ENCODE measurements at places on chromosomes 11 and 22.
A peak's percentile ranks its signal among the peaks of the same experiment; 100 is the strongest.

GRCh38 chr11:18696638-18697225, 1.8 kb upstream of the TMEM86A start:
- no peak overlapping the region for H3K4me3 ChIP-seq
- no peak overlapping the region for H3K27ac ChIP-seq
- peaks cover 9% of the 10 kb centered on the region for H3K4me1 ChIP-seq
- H3K27me3 ChIP-seq: no peaks in the 10 kb centered on the region
- H3K36me3 ChIP-seq: no peaks in the 10 kb centered on the region
- DNase-seq: no peak

DNA sequence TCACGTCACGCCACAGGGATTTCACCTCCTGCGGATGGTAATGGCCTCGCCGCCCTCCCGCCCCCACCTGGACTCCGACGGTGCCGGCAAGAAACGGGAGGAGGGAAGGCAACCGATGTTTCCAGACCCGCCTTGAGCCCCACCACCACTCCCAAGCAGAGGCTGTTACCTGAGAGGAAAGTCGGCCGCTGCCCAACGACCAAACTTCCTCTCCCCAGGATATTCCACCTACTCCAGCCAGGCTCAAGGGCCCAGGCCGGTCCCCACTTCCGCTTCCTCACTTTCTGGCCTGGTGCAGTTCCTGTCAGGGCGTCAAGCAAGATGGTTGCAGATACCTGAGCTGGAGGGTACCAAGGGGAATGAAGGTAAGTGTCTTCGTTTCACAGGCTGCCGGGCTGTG, at the start of gene ENTHD1:
Gene ENTHD1, minus strand, starts transcription at position 235 of the 400 bp plus-strand sequence. CDS start 6,012 bp downstream, outside the sequence.
- no peak within 1 kb of the TSS for H3K27ac ChIP-seq
- no peak within 1 kb of the TSS for H3K4me3 ChIP-seq
- H3K36me3 ChIP-seq: no peaks in the 10 kb centered on the region
- no peaks in the 10 kb centered on the region for H3K27me3 ChIP-seq
- DNase-seq: no peak
- no peaks in the 10 kb centered on the region for H3K4me1 ChIP-seq

DNA sequence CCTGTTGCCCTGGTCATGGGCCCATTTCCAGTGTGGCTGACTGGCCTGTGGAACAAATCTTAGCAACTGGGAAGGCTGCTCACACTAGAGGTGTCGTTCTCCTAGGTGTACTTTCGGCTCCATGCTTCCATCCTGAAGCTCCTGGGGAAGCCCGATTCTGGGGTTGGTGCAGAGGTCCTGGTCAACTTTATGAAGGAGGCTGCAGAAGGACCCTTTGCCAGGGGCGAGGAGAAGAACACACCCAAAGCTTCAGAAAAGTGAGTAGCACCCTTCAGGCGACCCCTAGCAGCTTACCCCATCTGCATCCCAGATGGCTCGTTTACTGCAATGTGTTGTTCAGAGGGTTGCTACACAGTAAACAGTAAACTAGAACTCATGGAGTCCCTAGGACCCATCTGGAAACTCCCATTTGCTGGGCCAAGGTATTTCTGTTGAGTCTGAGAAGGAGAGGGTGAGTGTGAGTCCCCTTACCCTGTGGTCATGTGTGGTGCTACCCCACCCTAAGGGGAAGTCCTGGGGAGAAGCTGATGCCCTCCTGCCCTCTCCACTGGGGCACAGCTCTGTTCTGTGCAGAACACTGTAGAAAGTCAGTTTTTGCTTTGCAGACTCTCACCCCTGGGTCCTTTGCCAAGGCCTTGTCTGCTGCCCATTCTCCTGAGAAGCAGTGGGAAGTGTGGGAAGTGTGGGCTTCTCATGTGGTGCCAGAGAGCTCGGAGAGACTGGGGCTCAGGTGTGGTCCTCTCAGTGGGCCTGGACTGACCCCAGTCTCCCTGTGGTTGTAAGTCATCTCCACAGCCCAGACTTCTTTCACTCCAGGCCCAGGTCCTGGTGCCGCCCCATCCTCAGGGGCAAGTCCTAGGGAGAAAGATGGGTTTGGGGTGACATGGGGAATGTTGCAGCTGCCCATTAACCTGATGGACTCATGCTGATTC, 85.0 kb downstream of the CABIN1 start:
- no peaks in the 10 kb centered on the region for H3K27me3 ChIP-seq
- no peaks in the 10 kb centered on the region for H3K36me3 ChIP-seq

GRCh38 chr11:36109850-36110606, 166.2 kb downstream of the LDLRAD3 start:
- DNase-seq: no peak
- no peaks in the 10 kb centered on the region for H3K4me1 ChIP-seq
- H3K4me3 ChIP-seq: no peak overlapping the region
- no peaks in the 10 kb centered on the region for H3K36me3 ChIP-seq

GRCh38 chr11:33507356-33507755, 193.3 kb downstream of the C11orf91 start:
- no peak overlapping the region for H3K4me3 ChIP-seq
- DNase-seq: no peak
- H3K27me3 ChIP-seq: no peaks in the 10 kb centered on the region
- no peaks in the 10 kb centered on the region for H3K4me1 ChIP-seq
- H3K36me3 ChIP-seq: no peaks in the 10 kb centered on the region

GRCh38 chr22:40414838-40415505, 44.6 kb downstream of the SGSM3 start:
- H3K27me3 ChIP-seq: no peaks in the 10 kb centered on the region
- peaks cover 46% of the 10 kb centered on the region for H3K36me3 ChIP-seq
- no peaks in the 10 kb centered on the region for H3K4me1 ChIP-seq
- peak overlapping the region; percentile 1 for H3K27ac ChIP-seq
- H3K4me3 ChIP-seq: no peak overlapping the region

- H3K4me3 ChIP-seq: no peak overlapping the region
- H3K36me3 ChIP-seq: no peaks in the 10 kb centered on the region
- peak overlapping the region; percentile 42 for H3K27ac ChIP-seq
- peaks cover 21% of the 10 kb centered on the region for H3K4me1 ChIP-seq
- no peaks in the 10 kb centered on the region for H3K27me3 ChIP-seq
These were observed 45.9 kb upstream of the WEE1 start for GRCh38 chr11:9527481-9528135.

GRCh38 chr22:19488884-19489843, 9.4 kb downstream of the CDC45 start:
- no peak overlapping the region for H3K4me3 ChIP-seq
- no peak overlapping the region for H3K27ac ChIP-seq
- no peaks in the 10 kb centered on the region for H3K4me1 ChIP-seq
- H3K36me3 ChIP-seq: no peaks in the 10 kb centered on the region
- peak; percentile 28 for DNase-seq
- H3K27me3 ChIP-seq: no peaks in the 10 kb centered on the region

GRCh38 chr11:18493310-18493709, 33.4 kb downstream of the TSG101 start:
- H3K36me3 ChIP-seq: no peaks in the 10 kb centered on the region
- H3K27ac ChIP-seq: no peak overlapping the region
- H3K27me3 ChIP-seq: no peaks in the 10 kb centered on the region
- DNase-seq: no peak
- peaks cover 12% of the 10 kb centered on the region for H3K4me1 ChIP-seq

- peak overlapping the region; percentile 57 for H3K27ac ChIP-seq
- peaks cover 9% of the 10 kb centered on the region for H3K4me1 ChIP-seq
- H3K4me3 ChIP-seq: no peak overlapping the region
- no peaks in the 10 kb centered on the region for H3K27me3 ChIP-seq
- H3K36me3 ChIP-seq: no peaks in the 10 kb centered on the region
- DNase-seq: peak; percentile 74
These were observed 1.2 kb downstream of the ARHGEF17 start for GRCh38 chr11:73308961-73309919.

DNA sequence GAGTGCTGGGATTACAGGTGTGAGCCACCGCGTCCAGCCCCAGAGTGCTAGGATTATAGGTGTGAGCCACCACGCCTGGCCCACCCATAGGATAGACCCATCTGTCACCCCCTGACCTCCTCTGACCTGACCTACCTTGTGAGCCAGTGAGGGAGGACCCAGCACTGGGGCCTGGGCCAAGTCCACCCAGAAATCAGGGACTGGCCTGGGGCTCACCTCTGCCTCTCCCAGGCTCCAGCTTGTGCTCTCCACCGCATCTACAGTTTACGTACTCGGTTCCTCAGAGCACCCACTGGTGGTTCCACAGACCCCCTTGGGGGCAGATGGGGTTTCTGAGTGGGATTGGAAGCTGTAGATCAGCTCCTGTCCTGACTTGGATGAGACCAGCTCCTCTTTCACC, 6.4 kb downstream of the SLC29A2 start:
- H3K27ac ChIP-seq: no peak overlapping the region
- no peak for DNase-seq
- no peak overlapping the region for H3K4me3 ChIP-seq
- H3K27me3 ChIP-seq: no peaks in the 10 kb centered on the region

DNA sequence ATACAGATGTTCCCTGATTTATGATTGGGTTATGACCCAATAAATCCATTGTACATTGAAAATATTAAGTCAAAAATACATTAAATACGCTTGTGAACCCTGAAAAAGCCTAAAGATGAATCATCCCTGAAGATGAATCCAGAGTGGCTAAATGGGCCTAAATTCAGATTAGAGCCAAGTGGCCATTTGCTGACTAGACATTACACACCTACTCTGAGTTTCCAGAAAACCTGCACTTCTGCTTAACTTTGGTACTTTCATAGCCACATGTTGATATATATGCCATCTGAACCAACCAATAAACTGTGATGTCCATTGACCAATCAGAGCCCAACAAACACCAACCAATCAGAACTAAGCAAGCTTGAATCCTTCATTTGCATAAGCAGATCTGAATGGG, 106.9 kb downstream of the WT1 start:
- peaks cover 8% of the 10 kb centered on the region for H3K4me1 ChIP-seq
- peaks cover 4% of the 10 kb centered on the region for H3K27me3 ChIP-seq
- no peak for DNase-seq
- no peak overlapping the region for H3K4me3 ChIP-seq
- H3K36me3 ChIP-seq: no peaks in the 10 kb centered on the region

- H3K4me1 ChIP-seq: no peaks in the 10 kb centered on the region
- no peak overlapping the region for H3K4me3 ChIP-seq
- H3K36me3 ChIP-seq: no peaks in the 10 kb centered on the region
- no peak overlapping the region for H3K27ac ChIP-seq
- DNase-seq: no peak
These were observed 493.5 kb downstream of the OPCML start for GRCh38 chr11:133038850-133039249.

DNA sequence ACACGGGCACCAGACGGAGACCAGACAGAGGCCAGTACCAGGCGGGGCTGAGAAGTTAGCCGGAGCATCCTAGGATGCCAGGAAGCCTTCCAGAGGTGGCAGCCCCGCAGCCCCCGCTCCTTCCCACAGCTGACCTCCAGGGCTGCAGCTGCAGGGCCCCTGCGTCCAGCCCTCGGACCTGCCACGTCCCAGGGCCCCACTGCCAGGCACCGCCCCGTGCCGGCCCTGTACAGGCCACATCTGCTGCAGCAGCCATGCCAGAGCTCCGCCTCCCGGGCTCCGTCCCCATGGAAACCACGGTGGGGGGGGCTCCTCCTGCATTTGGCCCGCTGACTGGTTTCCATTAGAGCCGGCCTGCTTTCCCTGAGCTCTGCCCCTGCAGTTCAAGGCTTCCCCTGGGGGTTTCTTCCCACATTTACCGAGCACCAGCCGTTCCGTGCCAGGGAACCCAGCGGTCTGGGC, 62.5 kb upstream of the PPARA start:
- H3K36me3 ChIP-seq: no peaks in the 10 kb centered on the region
- H3K27me3 ChIP-seq: no peaks in the 10 kb centered on the region
- peak overlapping the region; percentile 100 for H3K27ac ChIP-seq
- H3K4me3 ChIP-seq: no peak overlapping the region
- peak; percentile 95 for DNase-seq
- H3K4me1 ChIP-seq: peaks cover 77% of the 10 kb centered on the region

DNA sequence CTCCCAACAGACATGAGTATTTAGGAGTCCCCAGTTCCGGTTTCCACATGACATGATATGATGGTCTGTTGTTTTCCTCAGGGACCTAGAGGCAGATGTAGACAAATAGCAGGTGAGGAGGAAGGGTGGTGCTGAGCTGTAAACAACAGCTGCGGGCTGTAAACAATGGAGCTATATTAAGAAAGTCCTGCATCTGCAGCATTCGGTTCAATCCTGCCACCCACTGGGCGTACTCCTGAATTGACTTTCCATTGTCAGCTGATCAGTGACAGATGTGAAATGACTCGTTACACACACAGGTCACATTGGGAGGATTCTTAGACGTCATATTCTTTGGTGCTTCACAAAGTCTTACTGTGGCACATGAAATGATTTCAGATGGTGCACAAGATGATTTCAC, 26.8 kb upstream of the RAG1 start:
- no peaks in the 10 kb centered on the region for H3K4me1 ChIP-seq
- H3K27ac ChIP-seq: no peak overlapping the region
- H3K4me3 ChIP-seq: no peak overlapping the region
- H3K36me3 ChIP-seq: no peaks in the 10 kb centered on the region

GRCh38 chr11:92941676-92942571, 27.5 kb upstream of the MTNR1B start:
- no peaks in the 10 kb centered on the region for H3K4me1 ChIP-seq
- no peaks in the 10 kb centered on the region for H3K36me3 ChIP-seq
- no peak overlapping the region for H3K27ac ChIP-seq
- no peak overlapping the region for H3K4me3 ChIP-seq
- H3K27me3 ChIP-seq: no peaks in the 10 kb centered on the region

GRCh38 chr22:33044112-33044511, 14.1 kb downstream of the SYN3 start:
- H3K4me1 ChIP-seq: no peaks in the 10 kb centered on the region
- H3K27ac ChIP-seq: no peak overlapping the region
- no peak for DNase-seq
- no peaks in the 10 kb centered on the region for H3K27me3 ChIP-seq

DNA sequence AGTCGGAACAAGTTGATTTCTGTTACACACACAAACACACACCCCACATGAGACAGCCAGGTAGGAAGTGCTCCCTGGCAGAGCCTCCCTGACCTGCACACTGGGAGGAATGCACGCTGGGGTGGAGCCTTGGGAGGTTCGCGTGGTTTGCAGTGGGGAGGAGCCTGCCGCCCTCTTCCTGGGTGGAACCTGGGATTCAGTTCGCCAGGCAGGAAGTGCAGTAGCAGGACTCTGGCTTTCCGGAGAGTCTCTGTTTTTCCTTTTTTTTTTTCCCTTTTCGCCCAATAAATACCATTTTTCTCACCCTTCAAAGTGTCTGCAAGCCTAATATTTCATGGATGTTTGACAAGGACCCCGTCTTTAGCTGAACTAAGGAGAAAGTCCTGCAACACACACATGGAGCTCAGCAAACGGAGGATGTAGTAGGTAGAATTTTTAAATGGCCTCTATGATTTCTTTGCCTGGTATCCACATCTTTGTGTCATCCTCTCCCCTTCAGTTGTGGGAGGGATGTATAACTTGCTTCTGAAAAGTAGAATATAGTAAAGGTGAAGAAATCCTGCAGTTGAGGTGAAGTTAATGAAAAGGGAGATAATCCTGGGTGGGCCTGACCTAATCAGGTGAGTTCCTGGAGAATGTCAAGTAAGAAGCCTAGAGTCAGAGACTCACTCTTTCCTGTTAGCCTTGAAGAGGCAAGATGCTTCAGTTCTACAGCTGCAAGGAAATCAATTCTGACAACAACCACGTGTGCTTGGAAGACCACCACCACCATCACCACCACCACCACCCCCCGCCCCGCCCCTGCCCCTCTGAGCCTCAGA, 72.9 kb downstream of the PIWIL4 start:
- no peak overlapping the region for H3K4me3 ChIP-seq
- no peak for DNase-seq
- no peaks in the 10 kb centered on the region for H3K27me3 ChIP-seq
- H3K27ac ChIP-seq: no peak overlapping the region
- no peaks in the 10 kb centered on the region for H3K36me3 ChIP-seq
- H3K4me1 ChIP-seq: no peaks in the 10 kb centered on the region

Data from adrenal gland (tissue), 19 donors.